Placental epithelial cell (primary cell): ENCODE measurements at places on chromosomes 3 and 15. TPM values are rescaled to one million over a fixed set of nuclear protein-coding genes. Genes with fewer than 3 reads are reported as not detected.

The ISLR2 gene
- total RNA-seq: not detected in 2 replicates

The ABI3BP gene
- 17.0 and 36.5 TPM in 2 replicates for total RNA-seq

The PRTG gene
- total RNA-seq: 15.3 and 26.7 TPM in 2 replicates

The ABTB1 gene
- 11.7 and 12.2 TPM in 2 replicates for total RNA-seq

The RTP3 gene
- total RNA-seq: not detected in 2 replicates

The RNF7 gene
- total RNA-seq: 42.4 and 64.0 TPM in 2 replicates

The PLSCR2 gene
- not detected in 2 replicates for total RNA-seq

The COL7A1 gene
- total RNA-seq: 678 and 886 TPM in 2 replicates

The NR2E3 gene
- 0.54 and 1.6 TPM in 2 replicates for total RNA-seq

The UBAP1L gene
- total RNA-seq: 2.1 and 4.3 TPM in 2 replicates

The RHOV gene
- 0.33 TPM in 1 of 2 replicates, not detected in the other for total RNA-seq

The CHD2 gene
- total RNA-seq: 105 and 106 TPM in 2 replicates

The HGD gene
- 0.65 TPM in 1 of 2 replicates, not detected in the other for total RNA-seq

The STRA6 gene
- total RNA-seq: 15.7 and 85.2 TPM in 2 replicates

The ADAMTS7 gene
- 2.0 and 3.5 TPM in 2 replicates for total RNA-seq

The PTH1R gene
- total RNA-seq: 8.0 and 12.6 TPM in 2 replicates

The ZNF639 gene
- 38.1 and 40.1 TPM in 2 replicates for total RNA-seq

The ASB14 gene
- total RNA-seq: under 0.01 TPM in 1 of 2 replicates, not detected in the other
